ENCODE measurements at places on chromosomes 3 and 15.
A peak's percentile ranks its signal among the peaks of the same experiment; 100 is the strongest.

DNA sequence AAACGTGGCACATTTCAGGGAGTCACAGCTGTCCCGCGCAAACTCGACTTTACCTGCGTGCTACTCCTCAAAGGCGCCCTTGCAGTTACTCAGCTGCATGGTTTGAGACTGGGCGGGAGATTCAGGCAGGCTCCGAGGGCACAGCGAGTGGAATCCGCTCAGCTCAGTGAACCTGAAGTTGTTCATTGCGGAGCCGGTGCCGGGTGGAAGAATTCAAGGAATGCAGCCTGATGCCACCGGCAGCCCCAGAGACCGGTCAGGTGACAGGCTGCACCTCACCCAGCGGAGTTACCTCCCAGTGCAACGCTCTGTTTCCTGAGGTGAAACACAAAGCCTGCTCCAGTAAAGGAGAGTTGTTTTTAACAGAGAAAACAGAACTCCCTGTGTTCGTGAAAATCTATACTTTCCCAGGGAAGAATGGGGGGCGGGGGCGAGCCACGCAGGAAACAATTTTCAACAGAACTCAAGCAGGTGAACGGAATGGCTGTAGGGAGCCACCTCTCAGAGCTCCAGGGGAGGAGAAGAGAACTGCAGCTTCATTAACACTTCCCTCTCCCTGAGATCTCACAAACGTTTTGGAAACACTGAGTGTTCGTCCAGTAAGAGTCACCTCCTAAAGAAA lies 3.8 kb downstream of the VEPH1 start:
- peak; percentile 96 for DNase-seq

DNA sequence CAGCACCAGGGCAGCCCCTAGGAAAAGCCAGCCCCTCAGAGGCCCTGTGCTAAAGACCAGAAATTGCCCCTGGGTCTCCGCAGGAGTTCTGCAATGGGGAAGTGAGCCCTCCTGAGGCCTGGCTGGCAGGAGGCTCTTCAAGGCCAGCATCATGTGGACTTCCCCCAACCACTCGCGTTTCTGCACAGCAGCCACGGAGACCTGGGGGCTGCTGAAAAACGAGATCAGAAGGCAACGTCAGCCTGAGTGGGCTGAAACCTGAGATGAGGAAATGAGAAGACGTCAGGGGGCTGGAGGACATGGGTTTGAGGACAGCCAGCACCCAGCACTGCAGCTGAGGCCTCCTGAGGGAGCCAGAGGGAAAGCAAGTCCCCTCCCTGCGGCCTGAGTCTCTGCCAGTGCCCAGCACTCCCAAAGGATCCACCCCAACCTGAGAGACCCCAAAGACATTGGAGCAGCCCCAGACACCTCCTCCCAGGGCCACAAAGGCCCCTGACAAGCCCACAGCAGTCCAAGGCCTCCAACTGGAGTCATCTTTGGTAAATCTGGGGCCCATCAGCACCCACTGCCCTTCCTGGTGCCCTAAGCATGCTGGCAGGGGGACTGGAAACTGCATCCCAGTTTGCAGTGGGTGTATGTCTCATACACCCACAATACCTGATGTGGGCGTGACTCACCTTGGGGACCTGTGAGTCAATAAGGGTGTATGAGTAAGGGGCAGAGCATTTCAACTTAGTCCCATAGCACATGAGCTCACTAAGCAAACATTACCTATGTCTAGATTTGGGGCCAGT lies 29.2 kb upstream of the CYP11A1 start:
- no peak for DNase-seq

GRCh38 chr15:89034305-89034704 lies 54.0 kb upstream of the ABHD2 start:
- DNase-seq = no peak

DNA sequence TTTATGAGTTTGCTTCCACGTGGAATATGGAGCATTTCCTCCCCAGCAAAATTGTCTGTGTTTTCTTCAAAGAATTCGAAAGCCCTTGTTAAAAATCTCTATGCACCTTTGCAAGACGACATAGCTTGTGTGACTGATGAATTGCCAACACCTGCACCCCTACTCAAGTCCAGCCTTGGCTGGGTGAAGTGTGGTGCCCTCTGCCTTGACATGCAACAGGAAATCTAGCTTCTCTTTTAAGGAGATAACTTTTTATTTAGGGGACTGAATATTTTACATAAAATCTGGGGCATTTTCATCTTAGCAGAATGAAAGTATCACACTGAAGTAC lies 647 bp downstream of the HMG20A start:
- peak; percentile 40 for DNase-seq

DNA sequence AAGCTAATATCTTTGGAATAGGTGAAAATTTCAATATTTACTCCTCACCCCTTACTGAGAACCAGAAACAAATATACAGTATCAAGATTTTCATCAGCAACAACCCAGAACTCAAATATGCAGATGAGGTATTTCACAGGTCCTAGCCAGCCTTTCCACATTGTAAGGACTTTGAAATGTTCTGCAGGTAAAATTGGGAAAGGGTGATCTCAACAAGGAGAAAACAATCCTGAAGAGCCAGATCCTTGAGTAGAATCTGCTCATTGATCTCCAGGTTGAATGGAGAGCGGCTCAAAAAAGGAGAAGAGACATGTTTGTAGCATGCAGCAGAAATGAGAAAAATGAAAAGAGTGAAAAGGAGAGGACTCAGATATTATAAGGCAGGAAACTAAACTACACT lies 493.3 kb upstream of the NAALADL2 start:
- no peak for DNase-seq

DNA sequence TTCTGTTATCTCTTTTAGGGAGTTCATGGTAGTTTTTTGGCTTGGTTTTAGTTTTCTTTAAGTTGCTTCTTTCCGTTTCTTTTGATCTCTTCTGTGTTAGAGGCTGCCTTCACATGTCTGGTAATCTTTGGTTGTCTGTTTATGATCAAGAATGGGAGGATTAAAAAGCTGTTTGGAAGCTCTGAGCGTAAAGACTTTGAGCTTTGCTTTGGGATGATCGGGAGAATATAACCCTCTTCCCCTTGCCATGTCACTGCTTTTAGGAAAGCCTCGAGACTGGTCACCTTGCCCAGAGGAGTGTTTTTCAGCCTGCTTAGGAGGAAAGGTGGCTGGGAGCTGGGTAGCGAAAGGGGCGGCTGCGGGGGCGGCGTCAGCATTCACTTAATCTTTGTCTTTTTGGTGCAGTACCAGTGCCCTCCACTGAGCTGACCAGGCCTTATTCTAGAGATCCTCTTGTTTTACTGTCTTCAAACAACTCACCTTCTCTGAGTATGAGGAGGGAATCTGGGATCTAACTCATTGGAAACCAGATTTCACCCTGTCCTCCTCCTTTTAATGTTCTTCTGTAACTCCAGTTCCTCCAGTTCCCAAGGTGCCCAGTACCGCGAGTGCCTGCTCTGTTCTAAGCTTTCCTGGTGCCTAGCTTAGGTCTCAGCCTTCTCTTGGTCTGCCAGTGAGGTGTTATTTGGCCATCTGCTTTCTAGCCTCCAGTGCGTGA lies 15.5 kb downstream of the TATDN2 start:
- DNase-seq = peak; percentile 92

- peak; percentile 27 for DNase-seq
Observed at GRCh38 chr15:91133511-91133910, 33.5 kb downstream of the SV2B start.

DNA sequence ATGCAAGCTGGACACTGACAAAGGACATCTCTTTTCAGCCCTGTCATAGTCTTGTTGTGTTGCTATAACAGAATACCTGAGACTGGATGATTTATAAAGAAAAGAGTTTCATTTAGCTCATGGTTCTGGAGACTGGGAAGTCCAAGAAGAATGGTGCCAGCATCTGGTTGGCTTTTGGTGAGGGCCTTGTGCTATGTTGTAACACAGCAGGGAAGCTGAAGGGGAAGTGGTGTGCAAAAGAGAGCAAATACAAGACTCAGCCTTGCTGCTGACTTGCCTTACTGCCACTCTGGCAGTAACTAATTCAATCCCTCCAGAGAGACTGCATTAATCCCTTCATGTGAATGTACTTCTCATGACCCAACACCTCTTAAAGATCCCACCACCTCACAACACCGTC lies 356.3 kb upstream of the PROK2 start:
- no peak for DNase-seq

- DNase-seq = peak; percentile 28
Observed at GRCh38 chr3:5226783-5227182, 39.3 kb downstream of the EDEM1 start.

- DNase-seq = no peak
Observed at GRCh38 chr15:99168601-99169580, 64.0 kb downstream of the SYNM start.

DNA sequence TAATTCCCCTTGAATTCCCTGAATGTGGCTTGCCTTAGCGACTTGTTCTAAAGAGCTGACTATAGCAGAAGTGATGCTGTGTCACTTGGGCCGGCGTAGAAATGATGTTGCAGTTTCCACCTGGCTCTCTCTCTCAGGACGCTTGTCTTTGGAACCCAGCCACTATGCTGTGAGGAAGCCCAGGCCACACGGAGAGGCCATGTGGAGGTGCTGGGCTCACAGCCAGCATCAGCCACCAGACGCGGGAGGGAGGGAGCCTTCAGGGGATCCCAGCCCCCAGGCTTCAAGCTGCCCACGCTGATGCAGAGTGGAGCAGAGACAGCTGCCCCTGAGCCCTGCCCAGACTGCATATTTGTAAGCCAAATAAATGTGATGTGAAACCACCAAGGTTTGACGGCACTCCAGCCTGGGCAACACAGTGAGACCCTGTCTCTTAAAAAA lies 18.6 kb downstream of the RNU5B-1 start:
- DNase-seq = no peak

- no peak for DNase-seq
Observed at GRCh38 chr15:65355988-65356353, 21.8 kb downstream of the IGDCC3 start.

All from GM23338 (cell line).